ENCODE measurements at places on chromosomes 16 and 17.

DNA sequence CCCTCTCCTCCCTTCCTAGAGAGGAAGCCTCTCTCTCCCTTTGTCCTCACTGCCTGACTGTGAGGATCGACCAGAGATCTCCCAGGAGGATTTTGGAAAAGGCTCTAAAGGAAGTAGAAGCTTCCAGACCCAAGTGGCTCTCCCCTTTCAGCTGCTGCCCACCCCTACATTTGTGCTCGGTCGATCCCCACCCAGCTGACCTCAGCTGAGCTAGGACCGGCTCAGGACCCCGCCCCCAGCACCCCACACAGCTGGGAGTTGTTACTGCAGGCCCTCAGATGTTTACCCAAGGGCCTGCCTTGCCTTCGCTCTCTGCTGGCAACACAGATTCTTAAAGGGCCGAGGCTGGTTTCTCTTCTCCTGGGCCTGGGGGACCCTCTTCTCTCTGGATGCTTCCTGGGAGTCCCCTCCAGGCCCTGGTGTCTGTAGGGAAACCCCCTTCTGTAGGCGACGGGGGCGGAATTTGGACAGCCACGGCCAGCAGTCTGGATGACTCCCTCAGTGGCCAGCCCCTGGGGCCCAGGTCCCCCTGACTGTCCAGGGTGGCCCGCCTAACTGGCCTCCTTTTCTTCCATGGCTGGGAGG, 26.9 kb upstream of the TIMP2 start:
- DNase-seq: no peak

- DNase-seq: no peak
Measured at GRCh38 chr16:22912654-22913053, 98.7 kb downstream of the HS3ST2 start.

- DNase-seq: no peak
Measured at GRCh38 chr16:23771027-23771426, 16.2 kb downstream of the CHP2 start.

DNA sequence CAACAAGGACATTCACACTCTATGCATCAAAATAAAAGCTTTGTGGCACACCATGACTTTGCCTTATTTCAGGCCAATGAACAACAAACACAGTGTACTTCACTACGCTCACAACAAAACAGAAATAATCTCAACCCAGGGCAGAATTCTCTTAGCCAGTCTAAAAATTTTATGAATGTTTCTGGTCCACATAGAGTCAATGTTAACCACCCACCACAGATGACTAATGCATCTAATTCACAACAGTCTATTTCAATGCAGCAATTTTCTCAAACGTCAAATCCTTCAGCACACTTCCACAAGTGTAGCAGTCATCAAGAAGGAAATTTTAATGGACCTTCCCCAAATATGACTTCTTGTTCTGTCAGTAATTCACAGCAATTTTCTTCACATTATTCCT, 101.7 kb downstream of the CHD9 start:
- no peak for DNase-seq

DNA sequence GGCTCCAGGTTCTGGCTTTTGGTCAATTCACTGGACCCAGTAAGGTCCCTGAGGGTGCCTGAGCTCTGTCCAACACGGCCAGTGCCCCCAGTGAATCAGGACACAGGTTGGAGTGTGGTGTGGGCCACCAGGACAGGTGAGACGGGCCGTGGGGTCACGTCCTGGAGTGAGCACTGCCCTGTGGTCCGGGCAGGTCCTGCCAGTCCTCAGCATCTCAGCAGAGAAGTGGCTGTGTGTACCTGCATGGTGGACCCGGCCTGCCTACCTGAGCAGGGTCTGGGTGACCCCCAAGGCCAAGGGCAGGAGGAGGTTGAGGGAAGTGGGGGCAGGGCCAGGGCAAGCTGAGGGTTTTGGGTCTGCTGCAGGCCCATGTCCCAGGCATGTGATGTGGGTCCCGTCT, 1.9 kb upstream of the GNG13 start:
- DNase-seq: no peak

DNA sequence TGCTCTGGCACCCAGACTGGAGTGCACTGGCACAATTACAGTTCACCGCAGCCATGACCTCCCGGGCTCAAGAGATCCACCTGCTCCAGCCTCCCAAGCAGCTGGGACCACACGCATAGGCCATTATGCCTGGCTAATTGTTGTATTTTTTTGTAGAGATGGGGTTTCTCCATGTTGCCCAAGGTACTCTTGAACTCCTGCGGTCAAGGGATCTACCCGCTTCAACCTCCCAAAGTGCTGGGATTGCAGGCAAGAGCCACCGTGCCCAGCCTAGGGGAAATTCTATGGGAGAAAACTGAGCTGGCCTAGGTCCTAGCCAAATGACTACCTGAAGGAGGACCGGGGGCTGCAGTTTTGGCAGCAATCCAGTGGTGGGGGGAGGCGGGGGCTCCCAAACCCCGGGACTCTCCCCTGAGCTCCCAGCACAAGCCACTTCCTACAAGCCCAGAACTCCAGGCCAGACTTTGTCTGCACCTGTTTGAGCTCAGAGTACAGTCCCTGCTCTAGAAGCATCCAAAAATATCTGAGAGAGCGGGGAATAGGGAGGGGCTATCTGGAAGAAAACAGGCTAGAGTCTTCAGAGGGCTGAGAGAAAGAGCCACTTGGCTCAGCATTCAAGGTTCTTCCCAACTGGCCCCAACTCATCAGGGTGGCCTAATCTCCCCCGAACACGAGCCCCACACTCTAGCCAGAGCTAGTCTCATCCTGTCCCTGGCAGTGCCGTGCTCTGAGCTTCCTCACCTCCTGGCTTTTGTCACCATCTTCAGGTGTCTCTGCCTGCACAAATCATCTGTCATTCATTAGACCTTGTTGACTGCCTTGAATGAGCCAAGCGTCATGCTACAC, 9.1 kb downstream of the SRL start:
- no peak for DNase-seq

DNA sequence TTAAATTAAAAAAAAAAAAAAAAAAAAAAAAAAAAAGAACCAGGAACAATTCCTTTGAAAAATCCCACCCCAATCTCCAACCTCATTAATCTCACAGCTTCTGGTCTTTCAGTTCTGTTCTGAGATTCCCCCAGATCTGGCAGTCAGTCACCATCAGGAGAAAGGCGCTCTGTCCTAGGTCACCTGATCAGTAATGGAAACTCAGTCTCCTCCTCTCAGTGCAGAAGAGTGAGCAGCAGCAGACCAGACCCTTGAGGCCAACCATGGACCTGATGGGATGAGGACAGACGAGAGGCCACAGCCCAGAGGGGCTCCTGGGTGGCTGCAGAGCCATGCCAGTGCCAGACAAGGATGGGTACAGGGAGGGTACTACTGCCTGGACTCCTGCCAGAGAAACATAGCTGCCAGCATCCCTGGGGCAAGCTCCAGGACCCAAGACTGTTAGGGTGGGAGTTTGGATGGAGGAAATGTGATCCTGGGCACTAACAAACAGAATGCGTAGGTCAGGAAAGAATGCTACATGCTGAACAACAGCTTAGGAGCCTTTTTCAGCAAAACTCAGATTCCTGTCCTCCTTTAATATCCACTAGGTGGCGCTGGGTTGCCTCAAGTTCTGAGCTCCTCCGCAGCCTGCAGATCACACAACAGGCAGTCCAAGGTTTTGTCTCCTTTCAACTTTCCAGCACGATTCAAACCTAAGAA, 28.7 kb downstream of the MPG start:
- DNase-seq: peak; percentile 19

- DNase-seq: no peak
Measured at GRCh38 chr16:67525176-67525860, 3.3 kb upstream of the RIPOR1 start.

- DNase-seq: no peak
Measured at GRCh38 chr16:54591816-54592246, 305.2 kb upstream of the IRX3 start.

Data from CD4-positive, alpha-beta T cell (primary cell).